Activated CD4-positive, alpha-beta T cell treated with anti-CD3 and anti-CD28 coated beads, Interleukin-2, amount 50 U/mL, for 24 hours (primary cell): ENCODE measurements at places on chromosomes 4 and X.
A peak's percentile ranks its signal among the peaks of the same experiment; 100 is the strongest.

- no peak for DNase-seq
These were observed 173.9 kb downstream of the PDGFRA start for GRCh38 chr4:54402880-54403480.

DNA sequence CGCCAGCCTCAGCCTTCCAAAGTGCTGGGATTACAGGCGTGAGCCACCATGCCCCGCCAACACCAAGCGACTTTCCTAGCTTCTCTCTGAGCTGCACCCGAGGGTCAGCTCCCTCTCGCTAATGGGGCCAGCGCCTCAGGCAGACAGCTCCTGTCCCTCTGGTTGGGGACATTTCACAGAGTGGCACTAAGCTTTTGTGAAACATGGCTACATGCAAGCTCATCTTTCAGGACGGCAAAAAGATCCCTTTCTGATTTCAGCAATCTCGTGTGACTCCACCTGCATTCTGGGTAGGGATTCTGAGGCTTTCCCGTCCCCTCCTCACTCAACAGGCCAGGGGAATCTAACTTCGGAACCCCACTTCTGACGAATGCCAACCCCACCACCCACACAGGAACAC, 31.0 kb upstream of the C4orf50 start:
- DNase-seq, result no peak

DNA sequence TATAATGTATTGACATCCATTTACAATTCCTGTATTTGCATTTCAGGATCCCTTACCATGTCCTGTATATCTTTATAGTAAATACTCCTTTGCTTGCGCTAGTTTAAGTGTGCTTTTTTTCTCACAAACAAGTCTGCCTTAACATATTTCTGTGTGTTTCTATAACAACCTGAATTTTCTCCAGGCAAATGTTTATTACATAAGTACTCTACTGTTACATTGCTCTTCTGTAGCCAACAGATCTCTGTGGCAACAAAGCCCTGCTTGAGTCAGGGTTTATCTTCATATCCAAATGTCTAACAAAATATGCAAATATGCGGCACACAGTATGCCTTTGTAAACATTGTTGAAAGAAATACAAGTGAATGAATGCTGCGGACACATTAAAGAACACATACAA, 625.5 kb downstream of the TLL1 start:
- DNase-seq, result no peak

GRCh38 chrX:104166735-104167436, 633 bp downstream of the FAM199X start:
- DNase-seq, result no peak

- DNase-seq, result no peak
These were observed 181.7 kb downstream of the SLC39A8 start for GRCh38 chr4:102163404-102164140.

DNA sequence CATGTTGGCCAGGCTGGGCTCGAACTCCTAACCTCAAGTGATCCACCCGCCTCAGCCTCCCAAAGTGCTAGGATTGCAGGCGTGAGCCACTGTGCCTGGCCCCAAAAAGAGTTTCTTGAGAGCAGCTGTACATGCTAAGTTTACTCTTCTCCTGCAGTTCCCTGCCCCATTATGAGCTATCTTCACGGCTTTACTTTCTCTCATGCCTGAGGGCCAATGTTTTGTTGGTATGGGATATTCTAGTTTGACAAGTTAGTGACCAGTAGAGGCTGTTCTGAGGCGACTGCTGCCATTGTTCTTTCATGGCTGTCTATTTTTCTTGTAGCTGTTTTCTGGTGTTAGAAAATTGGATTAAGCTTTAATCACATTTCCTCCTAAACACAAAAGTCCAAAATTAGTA, 78.0 kb upstream of the STX18 start:
- no peak for DNase-seq

DNA sequence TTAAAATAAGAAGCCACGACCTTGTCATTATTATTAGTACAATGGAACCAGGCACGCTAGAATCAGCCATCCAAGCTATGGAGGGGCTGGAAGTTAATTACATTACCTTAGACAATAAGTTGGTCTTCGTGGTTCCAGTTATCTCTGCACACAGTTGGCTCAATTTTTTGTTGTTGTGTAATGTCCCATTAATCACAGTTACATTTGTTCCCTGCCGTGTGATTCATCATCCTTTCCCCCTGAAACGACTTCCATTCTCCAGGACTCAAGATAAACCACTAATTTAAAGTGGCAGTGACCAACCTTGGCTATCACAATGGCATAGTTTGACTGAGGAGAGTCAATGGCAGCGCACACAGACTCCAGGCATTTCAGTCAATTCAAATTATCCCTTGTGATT, 905.0 kb downstream of the RAB28 start:
- DNase-seq, result no peak

GRCh38 chr4:20305976-20306375, 54.3 kb downstream of the SLIT2 start:
- no peak for DNase-seq

DNA sequence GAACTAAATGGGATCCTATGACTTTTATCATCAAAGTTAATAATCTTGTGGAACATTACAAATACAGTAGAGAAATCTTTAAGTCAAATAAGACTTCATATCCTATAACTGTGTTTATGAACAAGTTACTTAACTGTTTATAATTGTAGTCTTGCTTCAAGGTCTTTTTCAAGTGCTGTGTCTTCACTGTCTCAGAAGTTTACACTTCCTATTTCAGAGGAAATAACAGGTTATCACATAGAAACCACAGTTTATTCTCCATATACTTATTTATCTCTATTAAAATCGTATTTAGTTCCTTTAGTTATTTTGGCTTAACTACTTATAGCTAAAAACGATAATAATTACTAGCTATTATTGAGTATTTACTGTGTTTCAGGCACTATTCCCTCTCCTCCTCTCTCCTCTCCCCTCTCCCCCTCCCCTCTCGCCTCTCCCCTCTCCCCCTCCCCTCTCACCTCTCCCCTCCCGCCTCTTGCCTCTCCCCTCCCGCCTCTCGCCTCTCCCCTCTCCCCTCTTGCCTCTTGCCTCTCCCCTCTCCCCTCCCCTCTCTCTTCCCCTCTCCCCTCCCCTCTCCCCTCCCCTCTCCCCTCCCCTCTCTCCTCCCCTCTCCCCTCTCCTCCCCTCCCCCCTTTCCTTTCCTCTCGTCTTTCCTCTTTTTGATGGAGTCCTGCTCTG, 63.7 kb downstream of the RBPJ start:
- no peak for DNase-seq

- no peak for DNase-seq
These were observed 132.4 kb upstream of the USP9X start for GRCh38 chrX:40952855-40953254.

DNA sequence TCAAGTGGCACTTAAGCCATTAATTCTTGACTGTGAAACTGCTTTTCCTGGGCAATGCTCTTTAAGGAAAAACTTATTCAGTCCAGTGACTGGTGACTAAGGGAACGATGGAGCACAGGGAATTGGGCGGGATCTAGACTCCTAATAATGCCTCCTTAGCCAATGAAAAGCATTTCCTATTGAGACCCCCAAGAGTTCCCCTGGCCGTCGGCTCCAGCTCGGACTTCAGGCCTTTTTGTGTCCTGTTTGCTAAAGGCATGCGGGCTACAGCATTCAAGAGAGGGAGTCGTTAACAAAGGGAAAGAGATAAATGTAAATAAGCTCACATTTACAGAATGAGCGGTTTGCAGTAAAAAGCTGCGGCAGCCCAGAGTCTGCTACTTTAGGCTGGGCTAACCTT, at the start of gene LPAR4:
TSS of gene LPAR4 (plus strand) at position 232 of the 400 bp plus-strand sequence. CDS start 7,150 bp downstream, outside the sequence.
- no peak for DNase-seq

GRCh38 chr4:176856421-176856820, 63.7 kb upstream of the VEGFC start:
- DNase-seq, result no peak

- DNase-seq, result no peak
These were observed 19.0 kb upstream of the GLUD2 start for GRCh38 chrX:121028419-121028818.

DNA sequence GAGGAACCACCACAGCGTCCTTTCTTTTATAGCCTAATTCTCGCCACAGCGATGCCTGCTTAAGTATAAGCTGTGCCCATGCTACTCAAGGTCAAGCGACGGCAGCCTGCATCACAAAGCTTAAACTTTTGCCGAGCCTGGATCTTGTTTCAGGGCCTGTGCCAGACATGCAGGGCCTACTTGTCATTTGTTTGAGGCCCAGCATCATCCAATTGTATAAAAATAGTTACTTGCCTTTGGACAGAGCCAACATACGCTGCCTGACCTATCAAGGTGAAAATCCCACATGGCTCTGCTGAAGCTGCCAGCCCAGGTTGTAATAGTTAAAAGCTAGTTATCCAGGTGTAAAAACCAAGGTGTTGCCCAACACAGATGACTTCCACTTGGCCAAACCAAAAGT, 107.1 kb downstream of the TMEM131L start:
- DNase-seq, result no peak

- DNase-seq, result no peak
These were observed 111.1 kb upstream of the HTR2C start for GRCh38 chrX:114472788-114473187.

DNA sequence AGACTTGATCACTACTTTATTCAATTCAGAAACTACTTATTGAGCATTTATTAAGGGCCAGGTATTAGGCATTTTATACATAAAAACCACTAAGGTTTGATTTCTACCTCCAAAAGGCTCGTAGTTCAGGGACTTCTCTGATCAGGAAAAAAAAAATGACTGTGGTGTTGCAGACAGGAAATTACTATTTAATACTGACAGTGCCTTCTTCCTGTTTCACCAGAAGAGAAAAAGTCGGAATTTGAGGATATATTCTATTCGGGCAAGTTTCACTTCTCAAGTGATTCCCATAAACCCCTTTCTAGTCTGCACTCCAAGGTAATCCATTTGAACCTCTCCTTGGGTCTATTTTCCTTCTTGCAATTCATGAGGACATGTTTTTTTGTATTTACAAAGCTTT, 15.3 kb upstream of the TASL start:
- DNase-seq, result no peak

DNA sequence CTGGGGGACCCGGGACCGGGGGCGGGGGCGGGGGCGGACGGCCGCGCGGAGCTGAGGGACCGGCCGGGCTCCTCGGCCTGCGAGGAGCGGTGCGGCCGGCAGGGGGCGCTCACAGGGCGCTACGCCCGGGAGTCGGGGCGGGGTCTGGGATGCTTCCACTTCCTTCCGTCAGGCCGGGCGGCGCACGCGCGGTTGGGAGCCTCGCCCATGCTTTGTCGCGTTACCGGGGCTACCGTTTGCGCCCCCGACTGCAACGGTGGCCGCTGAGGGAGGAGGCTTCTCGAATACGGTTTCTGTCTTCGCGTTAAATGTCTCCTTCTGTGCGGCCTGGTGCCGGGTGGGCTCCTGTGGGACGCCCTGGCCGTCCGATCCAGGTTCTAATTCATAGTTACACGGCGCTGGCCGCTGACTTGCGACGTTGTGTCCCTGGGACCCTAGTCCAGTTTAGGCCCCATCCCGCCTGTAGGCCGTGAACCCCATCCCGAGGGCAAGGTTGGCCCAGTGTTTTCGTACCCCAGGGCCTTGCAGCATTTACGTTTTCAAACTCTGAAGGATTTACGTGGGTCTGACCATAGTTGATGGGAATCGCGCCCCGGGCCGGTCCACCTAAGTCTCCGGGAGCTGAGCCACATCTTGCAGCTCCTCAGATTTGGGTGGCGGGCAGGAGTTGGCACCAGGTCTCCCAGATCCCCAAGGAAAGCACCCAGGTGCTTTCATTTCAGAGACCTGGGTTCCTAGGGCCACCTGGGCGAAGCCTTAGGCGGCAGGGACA, 549 bp downstream of the MSL3 start:
- DNase-seq, result peak; percentile 78

GRCh38 chr4:20086067-20086798, 165.5 kb upstream of the SLIT2 start:
- DNase-seq, result no peak

GRCh38 chr4:133151691-133152329, 2.7 kb downstream of the PCDH10 start:
- no peak for DNase-seq

GRCh38 chr4:41678951-41679350, 69.6 kb downstream of the PHOX2B start:
- no peak for DNase-seq

- no peak for DNase-seq
These were observed 280.5 kb downstream of the FBXW7 start for GRCh38 chr4:152255437-152255836.

GRCh38 chrX:39504227-39504626, 593.5 kb downstream of the BCOR start:
- DNase-seq, result no peak

GRCh38 chrX:139423186-139423585, 107.4 kb upstream of the F9 start:
- no peak for DNase-seq

DNA sequence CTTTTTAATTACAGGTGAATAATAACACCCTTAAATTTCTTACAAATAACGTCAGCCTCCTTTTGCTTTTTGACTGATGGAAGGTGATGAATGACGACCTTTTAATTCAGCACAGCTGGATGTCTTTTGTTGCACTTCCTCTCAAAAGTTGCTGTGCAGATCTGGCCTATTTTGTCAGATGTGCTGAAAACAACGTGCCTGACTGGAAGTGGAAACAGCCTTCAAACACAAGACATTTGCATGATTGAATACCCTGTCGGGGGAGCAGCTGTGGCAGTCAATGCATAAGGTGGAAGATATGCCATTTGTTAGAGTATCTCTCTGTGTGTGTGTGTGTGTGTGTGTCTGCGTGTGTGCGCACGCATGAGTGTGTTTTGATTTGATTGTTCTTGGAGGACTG, 579.7 kb downstream of the SPRY1 start:
- no peak for DNase-seq

- no peak for DNase-seq
These were observed 113.5 kb upstream of the HSD17B10 start for GRCh38 chrX:53547668-53548067.

DNA sequence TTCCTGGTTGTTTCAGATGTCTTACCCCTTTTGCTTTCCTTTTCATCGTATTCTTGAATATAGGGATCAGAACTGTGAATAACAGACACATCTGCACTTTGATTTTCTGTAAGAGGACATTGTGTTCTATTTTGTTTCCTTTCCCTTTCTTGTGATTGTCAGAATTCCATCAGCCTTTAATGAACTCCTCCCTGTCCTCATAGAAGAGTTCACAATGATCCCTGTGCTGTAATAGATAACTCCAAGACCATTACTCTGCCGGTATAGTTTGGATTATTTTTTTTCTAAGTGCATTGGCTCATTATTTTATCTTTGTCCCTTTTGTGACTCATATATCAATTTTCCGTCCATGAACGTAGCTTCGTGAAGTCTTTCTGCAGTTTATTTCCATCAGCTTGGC, 59.7 kb upstream of the PRDM8 start:
- DNase-seq, result no peak

GRCh38 chrX:9906919-9907318, 60.2 kb upstream of the CLDN34 start:
- DNase-seq, result no peak
